ENCODE measurements at places on chromosomes 16 and 17. TPM values are rescaled to one million over a fixed set of nuclear protein-coding genes. Genes with fewer than 3 reads are reported as not detected.

DNA sequence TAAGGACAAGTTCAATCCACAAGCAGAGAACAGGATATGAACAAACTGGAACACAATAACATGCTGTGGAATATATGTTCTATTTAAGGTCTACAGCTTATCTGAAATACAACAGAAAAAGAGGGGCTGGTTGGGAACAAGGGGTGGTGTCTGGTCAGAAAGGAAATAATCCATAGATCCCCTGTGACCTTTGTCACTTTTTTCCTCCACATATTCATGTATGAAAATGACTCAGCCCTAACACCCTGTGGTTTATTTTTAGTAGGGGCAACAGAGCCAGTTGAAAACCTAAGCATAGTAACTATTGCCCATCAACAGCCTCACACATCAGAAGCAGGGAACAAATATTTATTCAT lies 12.3 kb upstream of the SPAG9 start:
- H3K27me3 ChIP-seq, result no peaks in the 10 kb centered on the region
- no peak overlapping the region for H3K4me3 ChIP-seq
- H3K27ac ChIP-seq, result 0 out of 2 replicates have a peak overlapping the region, but pooled peaks have one; percentile 4
- H3K4me1 ChIP-seq, result peaks cover 8% of the 10 kb centered on the region

KRTAP4-9 gene
- not detected for total RNA-seq

DNA sequence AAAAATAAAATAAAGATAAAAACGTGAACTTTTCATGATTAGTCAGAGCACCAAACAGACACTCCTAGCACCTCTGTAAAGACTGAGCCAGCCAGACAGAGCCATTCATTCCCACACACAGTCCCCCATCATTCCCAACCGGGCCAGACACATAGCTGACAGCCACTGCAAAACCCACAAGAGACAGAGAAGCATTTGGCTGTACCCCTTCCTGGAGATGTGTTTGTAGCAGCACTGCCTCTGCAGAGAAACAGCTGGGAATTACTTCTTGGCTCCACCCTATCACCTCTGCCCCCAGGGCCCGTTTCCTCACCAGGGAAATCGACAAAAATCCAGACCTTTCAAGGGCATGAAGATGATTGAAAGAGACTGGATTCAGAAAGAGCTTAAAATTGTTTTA lies 46.4 kb downstream of the MYH11 start:
- H3K27ac ChIP-seq, result no peak overlapping the region
- H3K4me3 ChIP-seq, result no peak overlapping the region
- DNase-seq, result no peak
- no peaks in the 10 kb centered on the region for H3K36me3 ChIP-seq

GPR142 gene
- not detected for total RNA-seq

GJD3 gene
- not detected for total RNA-seq

- no peak for DNase-seq
- no peak overlapping the region for H3K27ac ChIP-seq
- no peaks in the 10 kb centered on the region for H3K4me1 ChIP-seq
- H3K27me3 ChIP-seq, result no peaks in the 10 kb centered on the region
- no peaks in the 10 kb centered on the region for H3K36me3 ChIP-seq
- no peak overlapping the region for H3K4me3 ChIP-seq
Observed at GRCh38 chr16:13945744-13946485, 26.0 kb downstream of the ERCC4 start.

GRCh38 chr17:57570724-57571344 lies 174.3 kb downstream of the CCDC182 start:
- H3K27me3 ChIP-seq, result no peaks in the 10 kb centered on the region
- H3K4me1 ChIP-seq, result peaks cover 25% of the 10 kb centered on the region
- no peak overlapping the region for H3K4me3 ChIP-seq
- no peak for DNase-seq
- H3K27ac ChIP-seq, result peak overlapping the region; percentile 69

MRPL58 gene
- 151 TPM for total RNA-seq

- DNase-seq, result no peak
- no peak overlapping the region for H3K27ac ChIP-seq
- H3K4me1 ChIP-seq, result no peaks in the 10 kb centered on the region
- 0 out of 2 replicates have a peak, but pooled peaks cover 6% of the 10 kb centered on the region for H3K36me3 ChIP-seq
Observed at GRCh38 chr17:40473573-40474365, 27.7 kb downstream of the TNS4 start.

DNA sequence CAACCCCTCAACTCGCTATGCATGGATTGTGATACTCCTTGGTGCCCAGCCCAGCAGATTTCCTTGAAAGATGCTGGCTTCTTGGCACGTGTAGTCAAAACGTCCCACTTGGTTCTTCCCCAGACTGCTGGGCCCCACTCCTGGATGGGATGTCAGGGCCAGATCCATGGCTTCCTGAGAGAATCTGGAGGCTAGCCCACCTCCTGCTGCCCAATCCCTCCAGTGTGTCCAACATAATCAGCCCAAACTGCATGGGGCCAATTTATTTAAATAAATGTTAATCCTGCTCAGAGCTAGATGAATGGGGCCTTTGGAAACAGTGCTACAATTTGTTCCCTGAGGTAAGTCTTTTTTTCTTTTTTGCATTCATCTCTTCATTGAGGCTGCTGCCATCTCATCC lies 49.4 kb downstream of the WSB1 start:
- DNase-seq, result no peak
- H3K4me1 ChIP-seq, result peaks cover 8% of the 10 kb centered on the region
- no peaks in the 10 kb centered on the region for H3K27me3 ChIP-seq
- H3K4me3 ChIP-seq, result no peak overlapping the region

DNA sequence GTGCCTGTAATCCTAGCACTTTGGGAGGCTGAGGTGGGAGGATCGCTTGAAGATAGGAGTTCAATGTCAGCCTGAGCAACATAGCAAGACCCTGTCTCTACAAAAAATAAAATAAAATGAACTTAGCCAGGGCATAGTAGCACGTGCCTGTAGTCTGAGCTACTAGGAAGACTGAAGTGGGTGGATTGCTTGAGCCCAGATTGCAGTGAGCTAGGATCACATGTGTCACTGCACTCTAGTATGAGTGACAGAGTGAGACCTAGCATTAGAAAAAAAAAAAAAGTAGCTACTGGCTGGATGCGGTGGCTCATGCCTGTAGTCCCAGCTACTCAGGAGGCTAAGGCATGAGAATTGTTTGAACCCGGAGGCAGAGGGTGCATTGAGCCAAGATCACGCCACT lies 6.0 kb downstream of the ADAP2 start:
- no peaks in the 10 kb centered on the region for H3K36me3 ChIP-seq
- DNase-seq, result no peak
- H3K4me3 ChIP-seq, result no peak overlapping the region
- H3K4me1 ChIP-seq, result no peaks in the 10 kb centered on the region
- H3K27me3 ChIP-seq, result no peaks in the 10 kb centered on the region

NLRC3 gene
- total RNA-seq, result not detected

KLHL36 gene
- 33.8 TPM for total RNA-seq

SNX11 gene
- total RNA-seq, result 23.3 TPM

OGFOD3 gene
- 79.2 TPM for total RNA-seq

DNA sequence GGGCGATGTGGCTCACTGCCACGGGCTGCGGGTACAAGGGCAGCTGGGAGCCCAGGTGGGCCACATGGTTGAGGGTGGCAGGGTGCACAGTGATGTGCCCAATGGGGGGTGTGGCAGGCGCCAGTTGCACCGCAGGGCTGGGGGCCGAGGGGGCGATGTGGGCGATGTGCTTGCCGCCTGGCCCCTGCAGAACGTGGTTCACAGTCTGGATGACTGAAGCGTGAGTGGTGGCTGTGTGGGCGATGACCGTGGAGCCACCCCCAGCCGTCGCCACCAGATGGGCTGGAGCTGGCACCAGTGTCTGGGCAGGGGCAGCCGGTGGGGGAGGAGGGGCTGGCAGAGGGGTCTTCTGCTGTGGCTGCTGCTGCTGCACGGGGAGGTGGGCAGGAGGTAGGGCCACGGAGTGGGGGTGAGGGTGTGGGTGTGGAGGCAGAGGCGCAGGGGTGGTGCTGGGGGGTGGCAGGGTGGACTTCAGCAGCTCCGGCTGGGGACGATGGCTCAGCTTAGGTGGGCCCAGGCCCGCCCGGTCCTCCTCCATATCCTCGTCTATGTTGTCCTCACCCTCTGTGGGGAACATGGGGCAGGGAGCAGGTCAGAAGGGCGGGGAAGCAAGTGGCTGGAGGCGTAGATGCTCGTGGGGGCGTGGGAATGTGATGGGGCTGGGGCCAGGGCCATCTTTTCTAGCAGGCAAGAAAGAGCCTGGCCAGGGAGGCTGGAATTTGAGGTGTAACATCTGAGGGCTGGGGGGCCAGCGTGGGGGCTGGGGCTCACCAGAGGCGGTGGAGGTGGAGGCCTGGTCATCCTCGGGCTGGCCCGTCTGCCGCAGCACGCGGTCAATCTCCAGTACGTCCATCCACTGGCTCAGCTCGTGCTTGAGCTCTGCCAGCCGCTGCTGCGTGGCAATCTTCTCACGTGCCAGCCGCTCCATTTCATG lies 13.5 kb downstream of the MNT start:
- H3K36me3 ChIP-seq, result no peaks in the 10 kb centered on the region
- no peak overlapping the region for H3K4me3 ChIP-seq
- no peaks in the 10 kb centered on the region for H3K27me3 ChIP-seq

GRCh38 chr16:85455534-85455933 lies 157.6 kb upstream of the GSE1 start:
- no peaks in the 10 kb centered on the region for H3K36me3 ChIP-seq
- DNase-seq, result no peak
- no peaks in the 10 kb centered on the region for H3K27me3 ChIP-seq
- no peak overlapping the region for H3K27ac ChIP-seq
- H3K4me1 ChIP-seq, result no peaks in the 10 kb centered on the region

GRCh38 chr16:67528222-67528869 lies at the start of gene RIPOR1:
TSS of gene RIPOR1 (plus strand) at chr16:67528829. CDS start at chr16:67538447, 9,618 bp downstream.
- H3K36me3 ChIP-seq, result no peaks in the 10 kb centered on the region
- H3K4me3 ChIP-seq, result peak within 1 kb of the TSS; percentile 80
- no peaks in the 10 kb centered on the region for H3K4me1 ChIP-seq
- H3K27me3 ChIP-seq, result no peaks in the 10 kb centered on the region
- DNase-seq, result peak; percentile 28

CD300A gene
- total RNA-seq, result not detected

- no peaks in the 10 kb centered on the region for H3K27me3 ChIP-seq
- 0 out of 2 replicates have a peak, but pooled peaks cover 5% of the 10 kb centered on the region for H3K4me1 ChIP-seq
- DNase-seq, result no peak
- no peak overlapping the region for H3K27ac ChIP-seq
Observed at GRCh38 chr17:7927596-7927995, 2.1 kb downstream of the KCNAB3 start.

Data from PC-3 (cell line).